Heart right ventricle (tissue), 16 donors: ENCODE measurements at places on chromosomes 6 and 20.

GRCh38 chr6:21754891-21755290 is 161.3 kb downstream of the SOX4 start:
- H3K4me3 ChIP-seq: no peak overlapping the region
- no peak for DNase-seq
- no peak overlapping the region for H3K27ac ChIP-seq
- H3K4me1 ChIP-seq: peaks cover 10% of the 10 kb centered on the region
- no peaks in the 10 kb centered on the region for H3K27me3 ChIP-seq

DNA sequence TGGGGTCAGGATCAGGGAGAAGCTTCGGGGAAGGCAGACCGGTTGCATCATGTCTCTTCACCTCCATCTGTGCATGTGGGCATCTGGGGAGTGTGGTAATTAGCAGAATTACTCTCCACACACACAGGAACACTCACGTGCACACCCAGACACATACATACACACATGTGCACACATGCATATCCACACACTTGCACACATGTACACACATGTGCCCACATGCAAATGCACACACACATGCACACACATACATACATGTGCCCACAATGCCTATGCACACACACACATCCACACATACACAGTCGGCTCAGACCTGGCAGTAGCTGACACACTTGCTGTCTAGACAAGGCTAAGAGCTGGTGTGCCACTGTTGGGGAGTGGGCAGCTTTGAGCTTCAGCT is 212.3 kb upstream of the PMEPA1 start:
- no peaks in the 10 kb centered on the region for H3K36me3 ChIP-seq
- no peaks in the 10 kb centered on the region for H3K27me3 ChIP-seq
- H3K4me1 ChIP-seq: no peaks in the 10 kb centered on the region
- no peak overlapping the region for H3K27ac ChIP-seq
- DNase-seq: no peak

GRCh38 chr6:11366183-11366933 is 133.9 kb upstream of the NEDD9 start:
- no peak for DNase-seq
- H3K27me3 ChIP-seq: no peaks in the 10 kb centered on the region
- H3K36me3 ChIP-seq: no peaks in the 10 kb centered on the region
- H3K4me3 ChIP-seq: no peak overlapping the region

- H3K36me3 ChIP-seq: no peaks in the 10 kb centered on the region
- no peak for DNase-seq
- no peaks in the 10 kb centered on the region for H3K27me3 ChIP-seq
- H3K4me3 ChIP-seq: no peak overlapping the region
- H3K4me1 ChIP-seq: no peaks in the 10 kb centered on the region
Measured at GRCh38 chr6:23875006-23875405, 251.0 kb upstream of the NRSN1 start.

- H3K36me3 ChIP-seq: no peaks in the 10 kb centered on the region
- H3K4me3 ChIP-seq: no peak overlapping the region
- DNase-seq: no peak
Measured at GRCh38 chr6:111307275-111307858, 175.7 kb downstream of the REV3L start.

DNA sequence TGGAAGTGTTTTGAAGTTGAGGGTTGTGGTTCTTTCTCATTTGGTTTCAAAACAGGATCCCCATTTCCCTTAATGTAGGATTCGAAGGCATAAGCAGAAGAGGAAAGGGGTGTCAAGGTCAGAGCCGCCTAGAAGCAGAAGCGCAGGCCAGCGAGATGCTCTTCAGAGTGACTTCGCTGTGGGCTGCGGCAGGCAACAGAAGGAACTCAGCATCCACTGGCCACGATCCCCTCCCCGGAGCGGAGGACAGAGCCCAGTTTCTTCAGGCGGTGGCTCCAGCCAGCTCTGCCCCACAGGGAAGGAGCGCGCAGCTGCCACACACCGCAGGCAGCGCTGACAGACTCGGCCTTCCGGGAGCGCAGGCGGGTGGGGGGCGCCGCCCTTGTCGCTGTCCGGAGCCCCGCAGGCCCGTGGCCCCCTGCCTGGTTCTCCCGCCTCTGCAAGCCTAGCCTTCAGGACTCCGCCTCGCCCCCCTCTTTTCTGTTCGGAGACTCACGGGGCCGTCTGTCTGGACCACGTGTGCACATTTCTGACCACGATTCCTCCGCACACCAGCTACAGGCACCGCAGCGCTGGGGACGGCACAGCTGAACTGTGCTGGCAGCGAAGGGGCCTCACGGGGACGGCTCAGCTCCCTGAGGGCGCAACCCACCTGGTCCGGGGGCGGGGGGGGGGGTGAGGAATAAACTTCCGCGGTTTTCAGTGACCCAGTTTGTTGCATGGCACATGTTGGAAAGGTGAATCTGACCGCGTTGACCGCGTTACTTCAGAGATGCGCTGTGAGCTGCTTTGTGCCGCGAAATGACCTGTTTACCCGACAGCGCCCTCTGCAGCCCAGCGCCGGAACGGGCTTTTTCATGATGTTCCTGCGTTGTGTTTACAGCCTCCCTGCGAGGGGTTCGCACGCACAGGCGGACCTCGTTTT is 26.1 kb downstream of the TTLL2 start:
- H3K4me3 ChIP-seq: peak overlapping the region; percentile 54
- H3K27me3 ChIP-seq: peaks cover 34% of the 10 kb centered on the region
- H3K27ac ChIP-seq: no peak overlapping the region
- H3K36me3 ChIP-seq: no peaks in the 10 kb centered on the region
- H3K4me1 ChIP-seq: peaks cover 12% of the 10 kb centered on the region

- no peak overlapping the region for H3K4me3 ChIP-seq
- no peak overlapping the region for H3K27ac ChIP-seq
- no peak for DNase-seq
Measured at GRCh38 chr6:138275976-138276375, 57.7 kb upstream of the PBOV1 start.

DNA sequence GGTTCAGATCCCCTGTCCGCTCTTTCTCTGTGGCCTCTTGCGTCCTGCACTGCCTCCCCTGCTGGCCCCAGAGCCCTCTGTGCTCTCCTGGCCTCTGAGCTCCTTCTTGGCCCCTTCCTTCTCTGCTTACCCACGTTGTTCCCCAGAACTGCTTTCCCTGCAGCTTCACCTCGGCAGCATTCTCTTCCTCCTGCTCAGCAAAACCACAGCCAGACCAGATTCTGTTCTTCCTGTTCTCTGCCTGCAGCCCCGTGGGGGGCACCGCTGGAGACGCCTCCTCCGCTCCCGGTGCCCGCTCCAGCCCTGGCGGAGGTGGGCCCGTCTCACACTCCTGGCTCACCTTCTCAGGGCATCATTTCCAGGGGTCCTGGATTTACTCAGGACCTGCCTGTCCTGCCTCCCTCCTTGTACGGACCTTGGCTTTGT is 59.7 kb downstream of the TCP11 start:
- peaks cover 6% of the 10 kb centered on the region for H3K4me1 ChIP-seq
- peak overlapping the region; percentile 62 for H3K27ac ChIP-seq
- peaks cover 13% of the 10 kb centered on the region for H3K36me3 ChIP-seq
- no peak for DNase-seq

- no peaks in the 10 kb centered on the region for H3K36me3 ChIP-seq
- no peaks in the 10 kb centered on the region for H3K27me3 ChIP-seq
- no peak overlapping the region for H3K4me3 ChIP-seq
- no peak overlapping the region for H3K27ac ChIP-seq
- DNase-seq: no peak
Measured at GRCh38 chr20:41616228-41616627, 1.9 kb downstream of the CHD6 start.

GRCh38 chr6:5150551-5151075 is 65.5 kb downstream of the PPP1R3G start:
- H3K4me1 ChIP-seq: peaks cover 7% of the 10 kb centered on the region
- no peaks in the 10 kb centered on the region for H3K36me3 ChIP-seq
- H3K27me3 ChIP-seq: no peaks in the 10 kb centered on the region
- no peak overlapping the region for H3K27ac ChIP-seq
- DNase-seq: no peak
- no peak overlapping the region for H3K4me3 ChIP-seq

- H3K27ac ChIP-seq: no peak overlapping the region
- H3K36me3 ChIP-seq: no peaks in the 10 kb centered on the region
- H3K27me3 ChIP-seq: peaks cover 4% of the 10 kb centered on the region
Measured at GRCh38 chr6:131387562-131388447, 185.2 kb upstream of the ARG1 start.
